Mammary microvascular endothelial cell (primary cell): ENCODE measurements at places on chromosomes 2 and 18. TPM values are rescaled to one million over a fixed set of nuclear protein-coding genes. Genes with fewer than 3 reads are reported as not detected.

The PLCD4 gene
- total RNA-seq, result 0.60 and 1.2 TPM in 2 replicates

The NTSR2 gene
- not detected in 2 replicates for total RNA-seq

The PPP1CB gene
- total RNA-seq, result 72.2 and 80.4 TPM in 2 replicates

The UPP2 gene
- not detected in 2 replicates for total RNA-seq

The CYS1 gene
- 1.3 TPM in 1 of 2 replicates, not detected in the other for total RNA-seq

The DYNAP gene
- total RNA-seq, result not detected in 2 replicates

The L3MBTL4 gene
- total RNA-seq, result 1.00 and 2.9 TPM in 2 replicates

The RPIA gene
- 9.9 and 13.0 TPM in 2 replicates for total RNA-seq

The CPLX4 gene
- total RNA-seq, result not detected in 2 replicates

The SLC14A1 gene
- total RNA-seq, result not detected in 2 replicates

The OBSL1 gene
- total RNA-seq, result 2.2 and 2.8 TPM in 2 replicates

The AQP12B gene
- total RNA-seq, result not detected in 2 replicates

The SCN9A gene
- 0.30 and 1.00 TPM in 2 replicates for total RNA-seq
